IPS-NIHi11 (cell line): ENCODE measurements at places on chromosomes 5 and 9.

- DNase-seq, result no peak
These were observed 20.4 kb upstream of the BRD3 start for GRCh38 chr9:134088063-134088725.

DNA sequence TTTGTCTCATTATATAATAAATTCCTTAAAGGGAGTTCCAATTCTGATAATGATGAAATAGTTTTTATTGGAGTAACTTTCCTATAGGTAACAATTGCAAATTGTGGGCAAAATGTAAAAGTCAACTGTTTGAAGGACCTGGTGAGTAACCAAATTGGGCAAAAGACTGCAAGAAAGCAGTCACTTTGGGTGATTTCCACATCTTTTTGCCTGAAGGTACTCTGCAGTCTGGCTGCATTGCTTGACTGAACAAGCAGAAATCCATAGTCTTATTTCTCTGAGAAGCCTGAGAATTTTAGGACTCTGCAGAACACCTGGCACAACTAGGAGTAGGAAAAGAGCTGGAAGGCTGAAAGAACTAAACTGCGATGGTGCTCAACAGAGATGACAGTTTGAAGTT lies 114.9 kb downstream of the HOMER1 start:
- DNase-seq, result no peak

DNA sequence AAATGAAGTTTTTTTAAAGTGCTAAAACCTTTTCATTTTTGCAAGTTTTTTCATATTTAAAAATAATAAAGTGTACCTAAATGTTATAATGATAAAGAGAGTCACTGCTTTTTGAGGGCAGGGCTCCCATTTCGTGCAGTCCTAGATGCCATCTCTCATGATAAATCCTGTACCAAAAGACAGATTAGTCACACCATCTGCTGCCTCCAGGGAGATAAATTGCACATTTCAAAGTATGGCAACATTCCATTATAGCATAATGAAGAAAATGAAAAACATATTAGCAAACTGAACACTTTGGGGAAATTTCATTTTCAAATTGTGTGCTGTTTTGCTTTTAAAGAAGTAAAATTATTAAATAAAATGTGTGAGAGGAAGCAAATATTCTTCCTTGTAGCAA lies 257.2 kb downstream of the KIAA0825 start:
- no peak for DNase-seq

DNA sequence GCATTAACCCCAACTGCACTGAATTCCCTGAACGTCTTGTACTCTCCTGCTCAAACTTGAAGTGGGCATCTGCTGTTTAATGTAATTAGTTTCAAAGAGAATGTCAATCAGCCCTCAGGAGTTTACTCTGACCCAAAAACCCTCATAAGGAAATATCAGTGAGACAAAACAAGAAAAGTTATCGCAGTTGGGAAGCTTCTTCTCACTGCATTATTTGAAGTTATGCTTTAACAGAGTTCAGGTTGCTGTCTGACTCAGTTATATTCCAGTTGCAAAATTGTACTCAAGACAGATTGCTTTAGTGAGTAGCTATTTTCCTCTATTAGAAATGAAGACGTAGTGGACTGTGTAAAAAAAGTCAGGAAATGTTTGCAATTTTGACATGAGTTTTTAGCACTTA lies 52.1 kb downstream of the PPIC start:
- DNase-seq, result no peak

- DNase-seq, result no peak
These were observed 174.7 kb upstream of the CDH12 start for GRCh38 chr5:23027830-23028229.

GRCh38 chr5:115979201-115980041 lies 17.1 kb downstream of the LVRN start:
- no peak for DNase-seq

DNA sequence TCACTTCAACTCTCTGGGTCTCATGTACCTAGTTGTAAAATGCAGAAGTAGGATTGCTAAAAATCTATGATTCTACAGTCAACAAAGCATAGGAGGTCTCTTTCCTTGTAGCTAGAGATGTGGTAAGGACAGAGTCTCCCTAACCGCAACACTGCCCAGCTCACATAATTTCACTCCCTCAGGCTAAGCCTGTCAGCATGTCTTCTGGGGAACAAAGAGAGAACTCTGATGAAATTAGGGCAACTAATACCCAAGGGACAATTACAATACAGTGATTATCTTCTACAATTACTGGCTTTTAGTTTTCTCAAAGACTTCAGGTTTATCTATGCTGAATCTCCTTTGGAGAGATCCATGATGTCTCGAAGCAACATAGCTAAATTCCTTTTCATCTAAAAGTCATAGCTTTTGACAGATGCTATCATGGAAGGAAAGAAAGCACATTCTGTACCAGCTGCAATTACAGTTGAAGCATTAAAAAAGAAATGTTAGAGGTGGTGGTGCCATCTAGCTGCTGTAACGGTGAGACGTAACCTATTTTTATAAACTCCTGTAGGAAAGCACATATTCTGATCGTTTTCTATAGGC lies 141.1 kb upstream of the TARS1 start:
- no peak for DNase-seq

DNA sequence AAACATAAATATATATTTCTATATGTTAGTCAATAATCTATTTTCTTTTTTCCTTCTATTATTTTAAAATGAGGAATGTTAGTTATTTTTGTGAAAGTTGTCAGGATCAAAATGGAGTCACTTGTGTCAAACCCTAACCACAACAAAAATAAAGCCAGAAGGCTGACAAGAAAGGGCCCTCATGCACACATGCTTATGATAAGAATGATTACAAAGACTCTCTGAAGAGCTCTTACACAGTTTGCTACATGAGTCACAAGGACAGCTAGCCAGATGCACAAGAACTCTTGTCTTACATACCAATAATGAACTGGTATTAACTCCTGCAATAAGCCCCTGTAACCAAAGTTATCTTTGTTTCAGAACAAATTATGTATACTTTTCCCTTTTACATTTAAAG lies 64.7 kb downstream of the GGTA1 start:
- DNase-seq, result no peak

GRCh38 chr9:116927726-116928125 lies 240.6 kb downstream of the TRIM32 start:
- DNase-seq, result no peak

GRCh38 chr9:20604562-20604961 lies 17.7 kb downstream of the MLLT3 start:
- no peak for DNase-seq

DNA sequence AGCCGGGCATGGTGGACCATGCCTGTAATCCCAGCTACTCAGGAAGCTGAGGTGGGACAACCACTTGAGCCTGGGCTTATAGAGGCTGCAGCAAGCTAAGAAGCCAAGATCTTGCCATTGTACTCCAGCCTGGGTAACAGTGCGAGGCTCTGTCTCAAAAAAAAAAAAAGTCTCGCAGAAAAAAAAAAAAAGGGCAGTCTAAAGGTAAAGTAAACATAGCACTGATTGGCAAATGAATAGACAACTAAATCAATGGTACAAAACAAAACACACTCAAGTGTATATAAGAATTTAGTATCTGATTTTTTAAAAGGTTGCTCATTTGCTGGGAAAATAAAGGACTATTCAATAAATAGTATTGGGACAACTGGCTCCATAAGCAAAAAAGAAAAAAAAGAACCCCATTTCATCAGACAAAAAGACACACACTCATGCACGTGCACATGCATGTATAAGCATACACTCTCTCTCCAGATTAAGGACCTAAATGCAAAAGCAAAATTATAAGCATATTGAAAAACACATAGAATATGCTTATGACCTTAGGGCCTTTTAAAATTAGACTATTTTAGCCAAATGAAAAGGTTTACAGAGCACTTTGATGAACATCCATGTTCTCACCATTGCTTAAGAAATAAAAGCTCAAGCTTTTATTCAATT lies 5.7 kb downstream of the IL6ST start:
- no peak for DNase-seq

DNA sequence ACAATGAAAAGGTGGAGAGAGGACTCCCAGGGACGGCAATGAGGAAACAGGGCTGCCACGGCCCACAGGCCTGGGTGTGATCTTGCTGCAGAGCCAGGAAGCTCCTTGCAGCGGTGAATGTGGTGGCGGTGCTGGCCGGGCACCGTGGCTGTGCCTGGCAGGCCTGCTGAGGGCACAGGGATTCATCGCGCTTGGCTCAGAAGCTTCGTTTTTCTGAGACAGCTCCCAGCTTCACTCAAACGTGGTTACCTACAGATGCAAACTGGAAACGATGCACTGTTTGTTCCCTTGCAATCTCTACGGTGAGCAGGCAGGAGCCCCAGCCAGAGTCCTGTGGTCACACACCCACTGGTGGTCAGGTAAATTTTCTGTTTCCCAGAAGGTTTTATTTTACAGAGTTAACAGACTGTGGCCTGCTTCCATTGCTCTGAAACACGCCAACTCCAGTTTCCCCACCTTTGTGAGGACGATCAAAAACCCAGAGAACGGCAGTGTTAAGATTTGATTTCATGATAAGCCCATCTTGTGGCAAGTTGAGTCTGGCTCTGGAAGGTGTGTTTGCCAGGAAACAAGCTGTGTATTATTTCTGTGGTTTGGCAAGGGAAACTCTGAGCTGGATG lies 183.9 kb downstream of the AUH start:
- DNase-seq, result no peak

GRCh38 chr5:111641533-111642233 lies 115.3 kb downstream of the NREP start:
- DNase-seq, result no peak

GRCh38 chr5:20040901-20041300 lies 52.9 kb upstream of the CDH18 start:
- DNase-seq, result no peak

DNA sequence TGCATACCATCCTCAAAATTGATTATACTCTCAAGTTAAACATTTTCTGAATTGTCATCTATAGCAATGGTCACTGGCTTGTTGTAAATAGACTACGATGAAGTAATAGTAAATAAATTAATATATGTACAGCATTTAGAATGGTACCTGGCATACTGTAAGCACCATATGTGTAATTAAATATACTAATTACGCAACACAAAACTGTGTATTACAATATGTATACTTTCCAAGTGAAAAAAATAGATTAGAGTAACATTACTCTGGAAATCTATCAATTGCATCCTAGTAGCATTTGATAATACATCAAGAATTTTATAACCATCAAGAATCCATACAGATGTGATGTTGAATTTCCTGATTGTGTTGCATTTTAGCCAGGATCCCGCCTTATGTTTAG lies 17.2 kb upstream of the ROR2 start:
- DNase-seq, result no peak

- DNase-seq, result peak; percentile 35
These were observed 241.4 kb upstream of the ZNF462 start for GRCh38 chr9:106621313-106622163.

DNA sequence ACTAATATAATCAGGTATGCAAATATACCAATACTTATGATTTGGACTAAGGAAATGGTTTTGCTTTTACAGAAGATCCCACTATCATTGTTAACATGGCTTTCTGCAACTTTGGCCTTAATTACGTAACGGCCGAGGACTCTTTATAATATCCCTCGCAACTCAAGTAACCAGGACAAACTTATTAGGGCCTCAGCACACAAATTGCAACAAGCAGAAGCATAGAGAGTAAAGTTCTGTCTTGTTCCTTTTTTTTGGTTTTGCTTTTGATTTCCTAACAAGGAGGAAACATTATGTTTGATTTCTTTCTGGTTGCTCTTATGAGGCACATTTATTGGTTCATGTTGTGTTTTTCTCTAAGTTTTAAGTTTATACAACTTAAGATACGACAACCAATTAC lies 60.4 kb downstream of the RORB start:
- DNase-seq, result no peak

DNA sequence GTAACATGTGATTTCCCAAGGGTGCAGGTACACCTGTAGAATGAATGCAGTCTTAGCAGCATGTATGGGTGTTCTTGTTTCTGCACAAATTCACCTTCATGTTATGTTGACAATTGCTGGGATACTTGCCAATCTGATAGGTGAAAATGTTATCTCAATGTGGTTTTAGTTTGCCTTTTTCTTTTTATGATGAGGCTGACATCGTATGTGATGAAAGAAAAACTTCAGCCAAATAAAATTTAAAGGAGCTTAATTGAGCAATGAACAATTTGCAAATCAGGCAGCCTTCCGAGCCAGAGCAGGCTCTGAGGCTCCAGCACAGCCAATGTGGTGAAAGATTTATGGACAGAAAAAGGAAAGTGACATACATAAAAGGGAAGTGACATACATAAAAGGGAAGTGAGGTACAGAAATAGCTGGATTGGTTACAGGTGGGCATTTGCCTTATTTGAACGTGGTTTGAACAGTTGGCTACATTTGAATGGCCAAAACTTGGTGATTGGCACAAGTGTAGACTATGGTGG lies 10.5 kb downstream of the TAL2 start:
- DNase-seq, result no peak

GRCh38 chr9:109408759-109409462 lies 88.1 kb upstream of the EPB41L4B start:
- DNase-seq, result no peak

- DNase-seq, result no peak
These were observed 29.1 kb downstream of the DAP start for GRCh38 chr5:10731913-10732312.

DNA sequence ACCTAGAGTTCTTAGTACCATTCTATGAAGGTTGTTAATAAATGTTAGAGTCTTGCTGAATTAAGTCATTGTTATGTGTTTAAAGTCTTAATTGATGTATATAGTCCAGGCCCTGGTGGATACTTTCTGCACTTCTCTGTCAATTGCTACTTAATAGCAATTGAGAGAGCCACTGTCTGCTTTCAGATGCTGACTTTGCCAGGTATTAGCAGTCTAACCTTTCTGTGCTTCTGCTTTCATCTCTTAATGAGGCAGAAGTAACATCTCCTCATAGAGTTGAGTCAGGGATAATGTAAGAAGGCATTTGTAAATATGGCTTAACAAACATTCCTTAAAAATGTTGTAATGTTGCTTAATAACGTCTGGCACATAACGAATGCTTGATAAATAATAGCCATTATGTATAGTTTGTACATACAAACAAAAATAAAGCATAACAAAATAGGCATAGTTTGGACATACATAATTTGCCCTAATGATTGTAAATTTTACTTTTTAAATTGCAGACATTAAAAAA lies 28.3 kb downstream of the RASGRF2 start:
- no peak for DNase-seq

GRCh38 chr5:14996997-14997396 lies 125.4 kb upstream of the ANKH start:
- no peak for DNase-seq

- no peak for DNase-seq
These were observed 250.3 kb downstream of the SEC61B start for GRCh38 chr9:99472240-99472915.

DNA sequence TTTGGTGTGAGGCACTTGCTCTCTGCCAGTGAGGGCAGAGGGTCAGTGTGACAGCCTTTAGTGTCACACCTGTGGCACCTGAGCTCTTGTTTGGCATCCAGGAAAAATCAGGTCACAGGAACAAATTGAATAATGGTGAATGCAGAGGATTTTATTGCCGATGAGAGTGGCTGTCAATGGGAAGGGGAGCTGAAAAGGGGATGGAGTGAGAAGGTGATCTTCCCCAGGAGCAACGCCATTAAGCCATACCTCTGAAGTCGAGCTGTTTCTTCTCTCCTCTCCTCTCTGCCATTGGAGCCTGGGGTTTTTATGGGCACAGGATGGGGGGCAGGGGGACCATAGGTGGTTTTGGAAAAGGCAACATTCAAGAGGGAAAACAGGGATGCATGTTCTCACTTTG lies 2.4 kb upstream of the HSD17B4 start:
- no peak for DNase-seq
